ENCODE measurements at places on chromosomes 5 and 9.
A peak's percentile ranks its signal among the peaks of the same experiment; 100 is the strongest.

DNA sequence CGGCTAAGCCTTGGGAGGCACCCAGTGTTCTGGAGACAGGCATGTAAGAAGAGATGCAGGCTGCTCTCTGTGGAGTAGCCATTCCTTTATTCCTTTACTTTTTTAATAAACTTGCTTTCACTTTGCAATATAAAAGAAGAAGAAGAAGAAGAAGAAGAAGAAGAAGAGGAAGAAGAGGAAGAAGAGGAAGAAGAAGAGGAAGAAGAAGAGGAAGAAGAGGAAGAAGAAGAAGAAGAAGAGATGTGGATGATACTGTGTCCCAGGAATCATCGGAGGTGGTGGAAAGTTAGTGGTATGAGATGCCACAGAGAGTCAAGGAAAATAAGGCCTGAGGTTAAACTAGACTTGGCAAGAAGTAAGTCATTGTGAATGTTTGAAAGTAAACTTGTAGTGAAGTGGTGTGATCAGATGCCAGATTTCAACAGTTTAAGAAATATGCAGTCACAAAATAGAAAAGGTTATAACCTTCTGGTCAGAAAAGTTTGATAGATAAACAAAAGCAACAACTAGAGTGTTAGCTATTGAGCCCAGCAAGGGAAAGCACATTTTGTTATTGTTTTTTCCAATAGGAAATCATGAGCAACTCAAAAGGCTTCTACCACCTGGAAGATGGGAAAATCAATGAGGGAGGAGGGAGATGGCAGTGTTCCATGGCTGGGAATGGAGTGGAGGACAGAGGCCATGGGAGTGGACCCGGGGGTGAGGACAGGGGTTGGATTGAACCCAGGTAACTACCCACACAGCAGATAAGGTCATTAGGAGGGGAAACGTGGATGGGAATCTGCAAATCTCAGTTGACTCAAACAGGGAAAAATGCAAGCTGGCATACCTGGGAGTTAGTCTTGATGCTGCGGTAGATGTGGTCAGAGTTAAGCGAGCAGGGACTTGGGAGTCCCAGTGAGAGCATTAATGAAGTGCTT is 16.8 kb downstream of the AOPEP start:
- no peak for DNase-seq

DNA sequence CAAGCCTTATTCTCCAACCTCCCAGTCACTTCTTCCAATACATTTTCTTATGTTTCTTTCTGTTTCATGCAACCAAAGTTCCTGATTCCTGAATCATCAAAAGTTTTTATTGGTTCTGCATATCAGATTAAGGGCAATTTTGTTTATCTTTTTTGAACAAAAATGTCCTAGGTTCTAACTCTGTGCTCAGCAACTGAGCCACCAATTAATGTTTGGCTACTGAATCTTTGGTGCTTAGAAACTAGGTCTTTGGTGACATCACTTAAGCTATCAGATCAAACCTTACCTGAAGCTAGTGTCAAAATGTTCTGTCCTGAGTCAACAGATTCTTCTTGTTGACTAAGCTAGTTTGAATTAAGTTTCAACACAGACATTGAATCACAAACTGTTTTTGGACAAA is 56.1 kb downstream of the FGF18 start:
- no peak for DNase-seq

DNA sequence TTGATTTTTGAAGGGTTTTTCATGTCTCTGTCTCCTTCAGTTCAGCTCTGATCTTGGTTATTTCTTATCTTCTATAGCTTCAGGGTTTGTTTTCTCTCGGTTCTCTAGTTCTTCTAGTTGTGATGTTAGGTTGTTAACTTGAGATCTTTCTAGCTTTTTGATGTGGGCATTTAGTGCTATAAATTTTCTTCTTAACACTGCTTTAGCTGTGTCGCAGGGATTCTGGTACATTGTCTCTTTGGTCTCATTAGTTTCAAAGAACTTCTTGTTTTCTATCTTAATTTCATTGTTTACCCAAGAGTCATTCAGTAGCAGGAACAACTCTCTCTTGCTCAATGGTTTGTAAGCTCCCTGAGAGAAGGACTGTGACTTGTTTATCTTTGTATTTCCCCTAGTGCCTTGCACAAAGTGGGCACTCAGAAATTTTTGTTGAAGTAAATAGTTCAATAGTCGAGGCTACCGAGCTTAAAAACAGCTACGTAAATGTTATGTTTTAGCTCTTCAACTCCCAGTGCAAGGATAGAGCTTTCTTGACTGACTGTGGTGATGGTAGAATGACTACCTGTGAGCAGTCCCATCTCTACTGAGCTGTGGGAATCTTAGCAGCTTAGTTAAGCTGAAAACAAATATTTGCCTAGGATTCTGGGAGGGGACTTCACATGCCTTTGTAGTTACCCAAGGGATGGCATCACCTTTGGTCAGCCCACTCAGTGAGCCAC is 225.8 kb upstream of the ELL2 start:
- no peak for DNase-seq

DNA sequence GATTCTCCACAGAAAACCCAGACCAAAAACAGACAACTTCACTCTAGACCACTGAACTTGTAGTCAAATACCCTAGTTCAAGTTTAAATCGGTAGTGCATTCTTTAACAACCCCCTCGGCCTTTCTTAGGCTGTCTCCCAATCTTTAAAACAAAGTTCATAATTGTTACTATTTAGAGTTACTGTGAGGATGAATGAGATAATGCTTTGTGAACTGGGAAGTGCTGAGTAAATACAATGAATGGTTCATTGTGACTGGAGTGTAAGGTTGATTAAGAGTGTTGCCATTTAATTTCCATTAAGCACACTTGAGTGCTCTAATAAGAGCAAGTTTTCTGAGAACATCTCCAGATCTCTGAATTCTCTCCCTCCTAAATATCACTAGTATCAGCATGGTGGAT is 228.8 kb upstream of the PIK3R1 start:
- DNase-seq = no peak

DNA sequence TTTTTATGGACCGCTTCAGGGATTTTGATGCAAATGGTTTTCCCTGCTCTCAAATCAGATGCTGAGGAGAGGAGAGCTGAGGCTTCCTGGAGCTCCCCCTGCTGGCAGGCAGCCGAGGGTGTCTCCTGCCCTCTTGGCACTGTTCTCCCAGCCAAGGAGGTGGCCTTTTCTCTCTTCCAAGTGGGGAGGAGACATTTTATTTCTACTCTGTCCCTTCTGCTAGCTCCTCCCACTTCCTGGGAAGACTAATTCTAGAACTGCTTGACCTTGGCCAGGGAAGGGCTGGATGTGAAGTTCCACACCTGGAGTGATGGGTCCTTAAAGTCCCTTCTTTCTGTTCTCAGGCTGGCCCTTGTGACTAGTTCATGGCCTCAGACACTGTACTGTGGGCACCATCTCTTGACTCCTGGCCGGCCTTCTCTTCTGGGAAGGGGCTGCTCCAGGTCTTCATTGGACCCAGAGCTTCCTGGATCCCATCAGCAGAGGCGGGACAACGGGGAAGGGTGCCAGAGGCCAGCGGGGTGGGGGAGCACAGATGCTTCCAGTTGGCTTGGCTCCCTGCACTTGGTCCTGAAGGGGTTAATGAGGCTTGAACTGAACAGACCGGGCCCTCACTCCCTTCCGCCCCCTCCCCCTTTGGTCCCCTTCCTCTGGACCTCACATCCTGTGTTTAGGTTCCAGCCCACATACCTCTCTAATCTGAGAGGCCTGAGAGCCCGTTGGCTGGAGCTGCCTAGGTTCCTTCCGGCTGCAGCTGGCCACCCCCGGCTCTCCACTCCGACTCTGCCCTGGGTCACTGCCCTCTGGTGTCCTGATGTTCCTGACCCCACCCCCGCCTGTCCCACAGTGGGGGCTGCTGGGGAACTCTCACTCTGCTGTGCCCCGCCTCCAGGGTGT is 32.1 kb downstream of the PTPA start:
- peak; percentile 88 for DNase-seq

Data from GM23338 (cell line).